ENCODE measurements at places on chromosomes 6 and 20.

GRCh38 chr6:25179051-25179778 lies 100.0 kb upstream of the CARMIL1 start:
- no peak for DNase-seq

GRCh38 chr6:106167096-106167814 lies 81.1 kb downstream of the PRDM1 start:
- DNase-seq = no peak

DNA sequence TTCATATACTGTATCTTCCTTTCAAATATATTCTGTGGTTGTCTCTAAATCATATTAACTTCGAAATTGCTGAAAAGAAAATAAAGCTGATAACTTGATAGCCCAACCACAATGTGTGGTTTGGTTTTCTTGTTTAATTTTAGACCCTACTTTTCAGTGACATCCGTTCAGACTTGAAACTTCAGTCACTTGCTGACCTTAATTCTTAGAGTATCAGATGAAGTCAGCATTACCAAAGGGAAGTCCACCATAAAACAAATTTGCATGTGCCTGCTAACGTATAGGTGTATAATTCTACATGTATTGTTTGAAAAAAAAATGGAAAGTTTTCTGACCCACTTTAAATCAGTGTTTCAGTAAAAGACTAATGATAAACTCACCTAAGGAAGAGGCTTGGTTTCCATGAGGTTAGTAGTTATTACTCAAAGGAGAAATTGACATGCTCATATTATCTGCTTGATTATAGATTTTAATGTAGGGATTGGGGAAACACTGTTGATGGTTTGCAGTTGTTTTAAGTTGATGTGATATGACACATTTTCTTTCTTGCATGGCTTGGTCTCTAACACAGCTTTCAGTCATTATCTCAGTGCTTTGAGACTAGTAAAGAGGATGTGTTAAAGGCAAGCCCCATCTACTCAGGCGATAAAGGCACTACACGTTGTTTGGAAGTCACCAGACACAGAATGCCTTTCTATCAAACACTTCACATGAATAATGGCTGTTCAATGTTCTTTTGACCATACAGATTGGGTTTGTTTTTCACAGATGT lies 5.2 kb upstream of the IL17A start:
- DNase-seq = no peak

DNA sequence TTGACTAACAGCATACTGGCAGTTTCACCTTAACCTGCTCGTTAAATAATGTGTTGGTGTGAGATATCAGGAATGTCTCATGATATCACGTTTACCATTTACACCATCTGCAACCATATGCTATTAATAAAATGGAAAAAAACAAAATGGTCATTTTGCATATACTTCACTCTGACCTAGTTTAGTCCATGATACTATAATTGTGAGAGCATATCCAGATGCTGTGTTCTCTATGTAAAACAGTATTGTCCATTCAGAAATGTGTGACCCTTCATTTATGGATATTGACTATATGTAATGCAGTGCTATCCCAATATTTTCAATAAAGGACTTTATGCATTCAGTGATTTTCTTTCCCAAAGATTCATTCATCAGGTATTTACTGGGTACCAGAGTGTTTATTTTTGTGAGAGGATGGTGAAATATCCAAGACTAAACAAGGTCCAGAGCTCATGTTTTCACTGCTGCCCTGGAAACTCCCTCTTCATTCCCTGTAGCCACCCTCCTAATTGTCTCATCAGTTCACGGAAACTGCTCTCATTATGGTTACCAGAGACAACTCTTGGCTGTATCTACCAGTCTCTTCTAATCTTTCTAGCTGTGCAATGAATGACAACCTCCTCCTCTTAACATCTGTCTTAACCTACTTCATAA lies 25.7 kb upstream of the HINT3 start:
- DNase-seq = no peak

GRCh38 chr6:14037402-14038277 lies 79.9 kb upstream of the CD83 start:
- DNase-seq = no peak

DNA sequence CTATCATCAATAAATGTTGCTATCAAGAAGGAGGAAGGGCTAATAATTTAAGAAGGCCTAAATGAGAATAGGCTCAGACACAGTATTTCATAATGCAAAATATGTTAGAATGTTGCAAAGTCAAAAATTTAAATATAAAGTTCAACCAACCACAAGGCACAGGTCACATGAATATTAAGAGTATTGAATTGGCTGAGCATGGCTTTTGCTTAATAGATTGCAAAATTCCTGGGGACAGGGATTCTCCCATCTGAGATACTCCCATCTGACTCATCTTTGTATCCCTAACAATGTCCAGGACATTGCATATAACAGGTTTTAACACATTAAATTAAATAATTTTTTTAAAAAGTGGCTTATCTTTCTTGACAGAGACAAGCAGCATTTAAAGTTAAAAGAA lies 32.9 kb upstream of the UTRN start:
- DNase-seq = no peak

DNA sequence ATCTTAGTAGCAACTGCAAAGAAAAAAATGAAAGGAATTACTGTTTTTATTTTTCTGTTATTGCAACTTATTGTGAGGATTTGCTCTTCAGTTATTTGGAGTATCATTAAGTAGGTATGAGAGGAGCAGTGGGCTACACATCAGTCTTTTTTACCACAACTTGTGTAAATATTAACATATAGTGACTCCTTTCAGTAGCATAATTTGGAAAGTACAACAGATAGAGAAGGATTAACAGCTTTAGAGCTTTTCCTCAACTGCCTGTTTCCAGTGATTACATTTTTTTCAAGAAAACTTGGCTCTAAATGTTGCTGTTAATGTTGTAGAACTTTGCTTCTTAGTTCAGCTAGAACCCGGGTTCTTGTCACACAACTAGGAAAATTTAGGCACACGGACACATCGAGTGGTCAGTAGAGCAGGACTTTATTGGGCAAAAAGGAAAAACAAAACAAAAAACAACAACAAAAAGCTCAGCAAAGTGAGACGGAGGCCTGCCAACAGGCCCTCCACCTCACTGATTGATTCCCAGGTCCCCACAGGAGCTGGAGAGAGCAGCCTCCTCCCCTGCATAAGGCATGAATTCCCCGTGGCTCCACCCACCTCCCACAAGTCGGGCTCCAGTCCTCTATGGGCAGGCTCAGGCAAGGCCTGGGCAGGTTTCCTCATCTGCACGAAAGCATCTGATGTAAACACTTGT lies 75.1 kb downstream of the ADGRG6 start:
- no peak for DNase-seq

DNA sequence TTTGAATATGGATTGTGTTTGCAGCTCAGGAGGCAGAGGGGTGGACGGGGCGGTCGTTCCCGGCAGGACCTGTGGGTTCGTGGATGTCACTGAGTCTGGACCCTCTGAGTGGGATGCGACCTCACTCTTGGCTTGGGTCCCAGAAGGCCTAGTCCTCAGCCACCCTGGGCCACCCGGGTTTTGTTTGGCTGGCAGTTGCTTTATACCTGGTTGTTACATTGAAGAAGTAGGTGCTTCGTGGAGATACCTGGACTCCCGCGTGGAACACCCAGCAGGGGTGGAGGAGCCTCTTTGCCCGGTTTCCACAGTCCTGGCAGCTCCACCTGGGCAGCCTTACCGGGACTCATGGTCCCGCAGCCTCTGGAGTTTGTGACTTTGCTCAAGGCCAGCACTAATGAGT lies 405.1 kb downstream of the TAF4 start:
- no peak for DNase-seq
